ENCODE measurements at places on chromosomes 3 and 15.

DNA sequence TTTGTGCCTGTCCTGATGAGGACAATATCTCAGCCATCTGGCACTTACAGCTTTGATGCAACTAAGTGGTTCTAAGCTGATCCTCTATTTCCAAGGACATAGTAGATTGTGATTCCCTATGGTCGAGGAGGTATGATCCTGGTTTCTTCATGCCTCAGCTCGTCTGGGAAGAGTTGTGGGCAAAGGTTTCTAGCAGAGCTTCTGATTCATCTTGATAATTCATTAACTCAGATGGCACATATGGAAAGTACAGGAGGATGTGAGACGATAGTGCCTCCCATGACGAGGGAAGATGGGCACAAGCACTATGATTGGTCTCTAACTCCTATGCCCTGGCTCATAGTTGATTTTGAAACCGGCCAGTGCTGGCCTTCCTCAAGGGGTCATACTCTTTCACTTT, 334.2 kb upstream of the SEMA6D start:
- DNase-seq: no peak

- DNase-seq: no peak
Observed at GRCh38 chr3:181629711-181630110, 82.0 kb upstream of the SOX2 start.

DNA sequence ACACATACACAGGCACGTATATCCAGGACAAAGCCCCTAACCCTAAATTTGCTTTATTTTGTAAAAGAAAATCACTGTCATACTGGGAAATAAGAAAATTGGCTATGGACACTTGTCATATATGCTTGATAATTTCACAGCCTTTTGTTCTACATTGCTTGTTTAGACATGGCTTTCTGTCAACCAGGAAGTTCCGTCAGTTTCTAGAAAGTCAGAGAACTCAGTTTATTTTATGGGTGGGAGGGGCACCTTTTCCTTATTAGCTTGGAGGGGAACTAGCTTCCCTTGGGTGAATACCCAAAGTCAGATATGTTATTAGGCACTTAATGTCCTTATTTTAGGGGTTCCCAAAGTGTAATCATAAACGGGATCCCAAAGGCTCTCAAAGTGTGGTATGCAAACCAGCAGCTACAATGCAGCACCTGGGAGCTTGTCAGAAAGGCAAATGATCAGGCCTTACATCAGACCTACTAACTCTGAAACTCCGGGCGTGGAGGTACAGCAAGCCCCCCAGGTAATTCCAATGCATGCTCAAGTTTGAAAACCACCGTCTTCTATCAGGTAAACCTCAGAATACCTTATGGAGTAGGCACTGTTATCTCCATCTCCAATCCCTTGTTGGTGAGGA, 50.1 kb downstream of the CADPS start:
- DNase-seq: no peak

DNA sequence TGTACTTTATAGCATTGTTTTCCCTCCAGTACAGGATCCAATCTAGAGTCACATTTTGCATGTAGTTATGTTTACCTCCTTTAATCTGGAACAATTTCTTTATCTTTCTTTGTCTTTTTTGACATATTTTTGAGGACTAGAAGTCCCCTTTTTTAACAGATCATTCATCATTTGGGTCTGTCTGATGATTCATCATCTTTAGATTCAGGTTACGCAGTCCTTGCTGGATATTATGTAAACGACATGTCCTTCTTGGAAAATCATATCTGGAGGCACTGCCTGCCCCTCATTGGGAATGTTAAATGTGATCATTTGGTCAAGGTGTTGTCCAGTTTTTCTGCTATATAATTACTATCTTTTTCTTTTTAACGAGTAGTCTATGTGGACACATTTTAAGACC, 18.3 kb downstream of the TGM4 start:
- no peak for DNase-seq

- no peak for DNase-seq
Observed at GRCh38 chr15:48121849-48122248, 1.1 kb downstream of the SLC24A5 start.

DNA sequence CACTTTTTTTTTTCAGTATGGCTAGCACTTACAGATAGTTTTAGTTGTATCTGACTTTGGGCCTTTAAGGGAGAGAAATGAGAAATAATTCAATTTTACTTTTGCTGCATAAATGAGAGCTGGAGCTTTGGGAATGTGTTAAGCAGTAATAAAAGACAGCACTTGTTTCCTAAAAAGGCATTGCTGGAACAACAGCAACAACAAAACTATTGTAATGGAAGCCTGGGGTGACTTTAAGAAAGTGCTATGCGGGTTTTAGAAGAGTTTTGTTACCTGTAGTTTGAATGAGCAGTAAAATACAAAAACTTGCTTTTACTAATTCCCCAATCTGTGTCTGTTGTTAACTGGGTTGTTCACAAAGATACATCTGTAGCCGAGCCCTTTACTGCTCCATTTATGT, 774.0 kb upstream of the ARPP21 start:
- DNase-seq: no peak

DNA sequence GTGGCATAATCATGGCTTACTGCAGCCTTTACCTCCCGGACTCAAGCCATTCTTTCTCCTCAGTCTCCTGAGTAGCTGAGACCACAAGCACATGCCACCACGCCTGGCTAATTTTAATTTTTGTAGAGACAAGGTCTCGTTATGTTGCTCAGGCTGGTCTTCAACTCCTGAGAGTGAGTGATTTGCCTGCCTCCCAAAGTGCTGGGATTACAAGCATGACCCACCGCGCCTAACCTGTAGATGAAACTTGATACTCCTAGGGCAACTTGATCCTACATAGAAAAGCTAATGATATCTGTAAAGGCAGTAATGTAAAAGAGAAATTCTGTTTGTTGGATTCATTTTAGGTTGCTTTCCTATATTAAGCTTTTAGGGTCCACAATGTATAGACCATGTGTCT, 391.9 kb upstream of the THRB start:
- no peak for DNase-seq

GRCh38 chr3:65402597-65402996, 636.1 kb downstream of the MAGI1 start:
- no peak for DNase-seq

GRCh38 chr3:146110161-146110560, 50.8 kb downstream of the PLOD2 start:
- DNase-seq: no peak

DNA sequence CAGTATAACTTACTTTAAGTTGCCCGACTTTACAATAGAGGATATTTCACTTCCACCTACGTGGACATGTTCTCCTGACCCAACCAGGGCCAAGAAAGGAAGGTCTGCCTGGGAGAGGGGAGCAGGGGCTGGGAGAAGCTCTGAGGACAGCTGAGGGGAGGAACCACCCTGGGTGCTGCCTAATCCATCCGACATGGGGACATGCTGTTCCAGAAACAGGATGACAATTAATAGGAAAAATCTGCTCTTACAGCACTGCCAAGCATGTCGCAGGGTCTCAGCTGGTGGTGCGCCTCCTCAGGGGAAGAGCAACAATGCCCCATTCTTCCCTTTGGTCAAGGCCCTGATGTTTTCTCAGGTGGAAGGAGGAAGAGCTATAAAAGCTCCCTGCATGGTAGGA, 132.3 kb downstream of the NTRK3 start:
- no peak for DNase-seq

DNA sequence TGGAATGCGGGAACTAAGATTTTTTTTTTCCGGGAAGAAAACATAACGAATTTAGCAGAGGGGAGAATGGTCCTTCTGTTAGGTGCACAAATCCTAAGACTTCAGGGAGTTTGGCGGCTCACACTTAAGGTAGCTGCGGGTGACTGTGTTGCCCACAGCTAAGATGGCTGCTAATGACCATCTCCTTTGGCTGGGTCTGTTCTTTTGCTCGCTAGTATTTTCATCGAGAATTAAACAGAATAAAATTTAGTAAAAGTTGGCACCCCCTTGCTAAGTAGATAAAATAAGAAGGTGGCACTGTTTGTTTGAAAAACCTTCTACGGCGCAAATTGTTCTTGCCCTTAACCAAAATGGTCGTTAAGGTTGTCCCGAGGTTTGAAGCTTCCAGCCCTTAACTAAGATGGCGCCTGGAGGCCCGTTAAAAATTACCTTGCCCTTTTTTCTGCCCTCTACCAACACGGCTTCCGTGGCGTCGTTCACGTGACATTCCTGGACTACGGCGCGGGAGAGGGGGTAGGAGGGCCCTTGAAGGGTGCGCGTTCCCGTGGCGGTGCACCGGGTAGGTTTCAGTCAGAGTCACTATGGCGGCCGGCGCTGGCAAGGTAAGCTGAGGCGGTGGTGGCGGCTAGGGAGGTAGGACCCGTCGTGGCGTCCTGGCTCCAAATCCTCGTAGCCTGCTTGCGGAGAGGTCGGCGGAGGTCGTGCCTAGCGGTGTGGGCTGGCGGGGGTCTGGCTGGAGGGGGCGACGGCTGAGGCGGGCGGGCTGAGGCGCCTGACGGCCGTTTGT, at the start of gene SLMAP:
Gene SLMAP, plus strand, starts transcription at position 569 of the 787 bp plus-strand sequence. CDS start 1,343 bp downstream, outside the sequence.
- DNase-seq: peak; percentile 89

- no peak for DNase-seq
Observed at GRCh38 chr3:9659849-9660248, 10.5 kb downstream of the MTMR14 start.

DNA sequence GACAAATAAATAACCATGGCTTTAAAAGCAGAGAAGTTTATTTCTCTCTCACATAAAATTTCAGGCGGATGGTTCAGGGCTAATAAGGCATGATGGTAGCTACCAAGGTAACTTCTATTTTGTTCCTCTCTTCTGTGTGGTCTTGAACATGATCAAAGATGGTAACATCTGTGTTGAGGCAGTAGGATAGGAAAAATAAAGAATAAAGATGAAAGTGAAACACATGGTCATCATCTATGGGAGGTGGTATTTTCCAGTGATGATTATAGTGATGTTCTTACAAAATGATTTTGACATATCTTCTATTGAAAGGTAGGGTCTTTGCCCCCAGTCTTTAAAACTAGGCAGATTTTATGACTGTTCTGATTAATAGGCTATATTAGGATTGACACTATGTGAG, 14.2 kb upstream of the SST start:
- DNase-seq: no peak

GRCh38 chr3:29568355-29568754, 287.5 kb downstream of the RBMS3 start:
- DNase-seq: no peak

DNA sequence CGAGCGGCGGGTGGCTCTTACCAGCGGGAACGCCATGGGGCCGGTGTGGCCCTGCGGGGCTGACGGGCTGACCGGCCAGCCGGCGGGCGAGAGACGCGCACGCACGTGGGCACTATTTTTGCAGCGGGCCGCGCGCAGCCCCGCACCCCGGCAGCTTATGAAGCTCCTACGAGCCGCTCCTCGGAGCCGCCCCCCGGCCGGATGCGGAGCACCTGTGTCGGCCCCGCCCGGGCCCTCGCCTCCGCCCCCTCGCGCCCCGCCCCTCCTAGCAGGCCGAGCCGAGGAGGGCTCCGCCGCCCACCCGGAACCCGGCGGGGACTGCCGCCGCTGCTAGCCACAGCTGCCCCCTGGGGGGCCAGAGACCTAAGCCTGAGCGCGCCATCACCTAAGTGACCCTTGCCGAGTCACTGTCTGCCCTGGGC, 683 bp upstream of the CPEB1 start:
- DNase-seq: no peak

DNA sequence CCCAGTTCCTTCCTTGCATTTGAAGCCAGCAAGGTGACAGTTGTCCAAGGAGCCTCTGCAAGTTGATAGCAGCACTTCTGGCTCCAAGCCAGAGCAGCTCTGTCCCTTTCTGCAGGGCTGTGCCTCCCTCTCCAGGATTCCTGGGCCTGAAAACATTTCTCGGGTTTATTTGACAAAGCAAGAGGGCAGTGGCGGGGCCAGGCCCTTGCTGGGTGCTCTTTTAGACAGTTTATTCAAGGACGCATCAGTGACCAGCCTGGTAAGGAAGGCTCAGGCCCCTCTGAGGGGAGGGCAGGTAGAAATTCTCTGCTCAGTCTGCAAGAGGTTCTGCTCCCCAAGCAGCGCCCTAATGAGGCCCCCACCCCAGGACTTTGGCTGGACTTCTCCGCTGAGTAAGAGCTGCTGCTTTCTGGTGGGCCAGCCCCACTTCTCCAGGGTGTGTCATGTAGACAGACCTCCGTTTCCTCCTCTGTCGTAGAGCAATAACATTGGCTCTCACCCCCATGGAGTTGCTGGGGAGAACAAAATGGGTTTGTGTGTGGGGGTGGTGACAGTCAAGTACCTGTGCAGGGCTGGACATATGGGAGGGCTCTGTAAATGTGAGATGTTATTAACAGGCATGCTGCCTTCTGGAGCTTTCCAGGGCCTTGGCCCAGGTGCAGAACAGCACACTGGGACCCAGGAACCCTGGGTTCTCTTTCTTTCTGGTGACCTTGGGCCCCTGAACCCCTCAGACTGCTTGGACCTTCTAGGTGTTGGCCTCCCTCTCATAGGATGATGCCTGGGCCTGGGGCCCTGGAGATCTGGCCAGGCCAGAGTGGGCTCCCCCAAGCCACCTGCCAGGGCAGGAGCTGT, 146.2 kb upstream of the TLE3 start:
- DNase-seq: no peak

DNA sequence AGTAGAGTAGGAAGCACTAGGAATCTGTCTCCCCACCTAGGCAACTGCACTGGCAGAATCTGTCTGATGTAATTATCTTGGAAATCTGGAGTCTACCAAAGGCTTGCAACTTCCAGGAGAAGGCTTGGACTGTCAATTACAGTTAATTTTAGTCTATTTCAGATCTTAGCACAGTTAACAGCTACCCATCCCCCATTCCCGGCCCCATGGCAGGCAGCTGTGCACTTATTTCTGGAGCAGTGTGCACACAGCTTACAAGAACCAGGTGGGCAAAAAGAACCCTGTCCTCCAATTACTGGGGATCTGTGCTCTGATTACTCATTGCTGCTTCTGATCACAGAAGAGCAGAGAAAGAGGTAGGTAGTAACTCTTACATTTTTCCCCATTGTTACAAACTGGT, 12.3 kb upstream of the CDAN1 start:
- no peak for DNase-seq

DNA sequence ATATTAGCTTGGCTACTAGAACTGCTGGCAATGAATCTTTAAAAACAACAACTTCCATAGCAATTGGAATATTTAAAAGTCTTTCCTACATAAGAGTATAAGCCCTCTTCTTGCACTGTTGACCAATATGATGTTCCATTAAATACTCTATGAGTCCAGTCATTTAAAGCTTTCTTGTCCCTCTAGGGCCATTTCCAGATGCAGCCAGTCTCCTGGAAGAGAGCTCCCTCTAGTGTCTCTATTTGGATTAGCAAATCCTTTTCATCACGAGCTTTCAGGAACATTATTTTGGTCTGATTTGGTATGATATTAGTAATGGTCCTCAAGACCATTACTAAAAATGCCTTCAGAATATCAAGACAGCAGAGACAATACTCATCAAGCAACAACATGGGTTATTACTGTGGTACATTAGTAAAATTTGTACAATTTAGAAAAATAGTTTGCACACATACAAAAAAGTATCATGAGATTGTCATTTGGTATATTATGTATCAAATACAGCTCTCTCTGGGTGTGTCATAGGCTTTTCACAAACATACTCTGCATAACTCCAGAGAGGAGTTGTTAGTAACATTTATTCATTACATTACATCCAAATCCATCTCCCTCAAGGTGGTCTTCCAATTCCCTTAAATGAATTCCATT, 101.3 kb downstream of the DPH6 start:
- no peak for DNase-seq

Data from activated CD4-positive, alpha-beta T cell treated with anti-CD3 and anti-CD28 coated beads for 24 hours (primary cell).